Stimulated activated CD8-positive, alpha-beta memory T cell treated with anti-CD3 and anti-CD28 coated beads, Interleukin-4, amount 100 ng/mL, for 1 hour (primary cell): ENCODE measurements at places on chromosomes 1 and 21.

DNA sequence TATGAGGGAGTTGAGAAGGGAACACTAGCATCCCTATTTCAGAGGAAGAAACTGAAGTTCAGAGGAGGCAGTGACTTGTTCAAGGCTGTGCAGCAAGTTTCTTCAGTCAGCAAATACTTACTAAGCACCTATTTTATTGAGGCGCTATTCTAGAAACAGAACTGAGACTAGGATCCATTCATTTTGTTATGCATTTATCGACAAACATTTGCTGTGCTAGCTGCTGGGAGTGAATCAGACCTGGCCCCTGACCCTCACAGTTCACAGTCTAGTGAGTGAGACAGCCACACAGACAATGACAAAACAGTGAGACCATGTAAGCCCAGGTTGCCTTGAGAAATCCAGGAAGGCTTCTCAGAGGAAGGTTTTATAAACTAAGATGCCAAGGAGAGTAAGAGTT is 28.2 kb downstream of the TRIM62 start:
- no peak for DNase-seq

GRCh38 chr1:6466023-6466422 is at the start of gene TNFRSF25:
Gene TNFRSF25 (minus strand): TSS chr1:6466173. CDS start chr1:6466107, 66 bp downstream.
- DNase-seq = no peak

DNA sequence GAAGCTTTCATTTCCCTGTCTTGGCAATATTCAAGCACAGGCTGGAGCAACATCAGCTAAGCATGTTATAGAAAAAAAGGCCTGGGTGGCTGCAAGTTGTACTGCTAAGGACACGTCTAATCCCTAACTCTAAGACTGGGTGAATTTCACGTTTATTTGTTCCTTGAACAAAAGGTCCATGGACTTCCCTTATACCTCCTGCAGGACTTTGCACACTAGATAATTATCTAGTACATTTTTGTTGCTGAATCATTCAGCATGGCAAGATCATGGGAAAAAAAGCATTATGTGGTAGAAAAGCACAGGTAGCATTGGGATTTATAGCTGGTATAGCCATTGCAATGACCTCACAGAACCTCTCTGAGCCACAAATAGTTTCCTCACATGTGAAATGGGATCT is 130.7 kb upstream of the DMRTA2 start:
- no peak for DNase-seq

DNA sequence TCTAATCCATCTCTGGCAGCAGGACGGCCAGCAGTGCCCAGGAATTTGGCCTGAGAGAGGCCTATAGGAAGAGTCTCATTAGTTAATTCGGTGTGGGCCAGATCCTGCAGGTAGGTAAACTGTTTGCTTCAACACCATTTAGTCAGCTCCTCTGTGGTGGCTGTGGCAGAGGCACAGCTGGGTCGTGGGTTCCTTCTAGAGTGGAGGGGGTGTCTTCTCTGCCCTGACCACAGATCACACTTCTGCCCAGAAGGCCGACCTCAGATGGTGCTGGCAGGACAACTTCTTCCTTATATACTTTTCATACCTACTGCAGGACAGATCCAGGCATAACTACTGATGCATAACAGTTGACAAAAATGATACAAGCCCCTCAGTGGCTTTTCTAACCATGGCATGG is 281.4 kb downstream of the RPS6KC1 start:
- no peak for DNase-seq

DNA sequence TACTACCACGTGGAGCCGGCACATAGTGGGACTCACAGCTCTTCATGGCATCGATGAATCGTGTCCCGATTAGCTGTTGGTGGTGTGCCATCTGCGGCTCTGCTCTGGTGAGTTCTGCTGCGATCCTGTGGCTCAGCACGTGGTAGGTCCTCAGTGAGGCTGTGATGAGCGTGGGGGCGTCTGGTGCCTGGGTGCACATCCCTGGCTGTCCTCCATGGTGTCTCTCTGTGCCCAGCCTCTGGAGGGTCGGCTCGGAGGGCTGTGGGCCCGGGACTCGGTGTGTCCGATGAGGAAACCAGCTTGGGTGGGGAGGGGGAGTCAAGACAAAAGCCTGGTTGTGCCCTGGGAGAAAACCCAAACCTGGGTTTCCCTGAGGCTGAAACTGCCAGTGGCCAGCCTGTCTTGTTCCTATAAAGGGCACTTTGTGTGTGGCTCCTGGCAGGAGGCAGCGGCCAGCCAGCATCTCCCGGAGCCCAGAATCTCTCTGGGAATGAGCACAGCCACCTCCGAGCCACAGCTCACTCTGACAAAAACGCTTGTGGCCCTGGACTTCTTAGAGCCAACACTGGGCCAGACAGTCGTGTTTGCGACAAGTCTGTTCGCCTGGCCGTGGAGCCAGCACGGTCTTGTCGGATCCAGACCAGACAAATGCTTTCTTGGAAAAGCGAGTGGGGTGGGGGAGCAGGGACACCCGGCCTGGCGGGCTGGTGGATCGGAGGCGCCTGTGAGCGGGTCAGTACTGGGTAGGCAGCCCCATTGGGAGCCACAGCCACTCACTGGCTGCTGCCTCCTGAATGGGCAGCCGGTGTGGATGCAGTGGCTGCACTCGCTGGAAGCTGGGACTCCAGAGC is 31.8 kb downstream of the SPSB1 start:
- DNase-seq = no peak

DNA sequence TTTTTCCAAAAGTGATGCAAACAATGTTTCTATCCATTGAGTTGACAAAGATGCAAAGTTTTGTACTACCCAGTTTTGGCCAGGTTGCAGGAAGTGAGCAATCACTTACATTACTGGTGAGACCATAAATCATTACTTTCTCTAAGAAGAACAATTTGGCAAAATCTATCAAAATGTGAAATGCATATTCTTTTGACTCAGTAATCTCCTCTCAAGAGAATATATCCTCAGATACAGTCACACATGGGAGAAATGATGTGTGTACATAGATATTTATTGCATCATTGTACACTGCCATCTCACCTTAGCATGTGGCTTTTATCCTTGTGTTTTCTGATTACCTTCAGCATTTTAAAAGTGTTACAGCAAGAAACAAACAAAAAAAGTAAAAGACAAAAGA is 52.4 kb upstream of the FMO3 start:
- DNase-seq = no peak
